ENCODE measurements at places on chromosomes 5 and 9. TPM values are rescaled to one million over a fixed set of nuclear protein-coding genes. Genes with fewer than 3 reads are reported as not detected.

The GARIN3 gene
- total RNA-seq, result not detected

The GALNT10 gene
- total RNA-seq, result 88.8 TPM

The ADAMTS6 gene
- 0.06 TPM for total RNA-seq

The FCN1 gene
- not detected for total RNA-seq

The CDC20B gene
- total RNA-seq, result 0.07 TPM

The EIF4E1B gene
- total RNA-seq, result not detected
